ENCODE measurements at places on chromosomes 11 and 22.
A peak's percentile ranks its signal among the peaks of the same experiment; 100 is the strongest.

GRCh38 chr11:25863986-25864385 lies 467.9 kb upstream of the ANO3 start:
- no peak for DNase-seq

DNA sequence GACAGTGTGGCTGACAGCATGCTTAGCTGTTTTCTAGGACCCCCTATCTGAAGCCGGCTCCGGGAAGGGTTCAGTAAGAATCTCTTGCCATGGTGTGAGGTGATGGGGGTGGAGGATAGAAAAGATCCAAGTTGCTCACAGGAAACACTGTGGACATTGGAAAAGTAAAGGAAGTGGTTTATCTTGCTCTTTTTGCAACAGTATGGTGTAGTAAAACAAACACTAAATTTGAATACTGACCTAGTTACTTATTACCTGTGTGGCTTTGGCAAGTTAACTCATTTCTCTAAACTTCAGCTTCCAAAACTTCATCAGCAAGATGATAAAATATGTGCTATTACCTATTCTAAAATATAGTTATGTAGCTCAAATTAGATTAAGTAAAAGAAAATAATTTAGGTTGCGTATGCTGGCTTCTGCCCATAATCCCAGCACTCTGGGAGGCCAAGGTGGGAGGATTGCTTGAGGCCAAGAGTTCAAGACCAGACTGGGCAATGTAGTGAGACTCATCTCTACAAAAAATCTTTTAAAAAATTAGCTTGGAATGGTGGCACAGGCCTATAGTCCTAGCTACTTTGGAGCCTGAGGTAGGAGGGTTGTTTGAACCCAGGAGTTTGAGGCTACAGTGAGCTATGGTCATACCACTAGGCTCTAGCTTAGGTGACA lies 51.6 kb upstream of the APOA1 start:
- DNase-seq: no peak

DNA sequence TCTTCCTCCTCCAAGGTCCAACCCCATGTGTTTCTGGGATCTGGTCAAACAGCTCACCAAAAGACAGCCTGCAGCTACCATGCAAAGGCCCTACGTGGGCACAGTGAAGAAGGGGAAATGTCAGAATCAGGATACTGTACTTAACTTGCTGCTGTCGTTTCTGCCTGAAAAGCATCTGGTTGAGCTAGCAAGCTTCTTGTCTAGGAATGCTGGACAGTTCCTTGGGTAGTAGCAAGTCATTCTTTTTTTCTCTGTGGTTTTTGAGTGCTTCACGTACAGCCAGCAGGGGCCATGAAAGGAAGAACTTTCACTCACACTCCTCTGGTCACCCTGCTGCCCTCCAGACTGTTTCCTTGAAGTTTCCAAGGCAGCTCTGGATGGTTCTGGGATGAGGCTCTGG lies 24.7 kb downstream of the RCOR2 start:
- DNase-seq: no peak

DNA sequence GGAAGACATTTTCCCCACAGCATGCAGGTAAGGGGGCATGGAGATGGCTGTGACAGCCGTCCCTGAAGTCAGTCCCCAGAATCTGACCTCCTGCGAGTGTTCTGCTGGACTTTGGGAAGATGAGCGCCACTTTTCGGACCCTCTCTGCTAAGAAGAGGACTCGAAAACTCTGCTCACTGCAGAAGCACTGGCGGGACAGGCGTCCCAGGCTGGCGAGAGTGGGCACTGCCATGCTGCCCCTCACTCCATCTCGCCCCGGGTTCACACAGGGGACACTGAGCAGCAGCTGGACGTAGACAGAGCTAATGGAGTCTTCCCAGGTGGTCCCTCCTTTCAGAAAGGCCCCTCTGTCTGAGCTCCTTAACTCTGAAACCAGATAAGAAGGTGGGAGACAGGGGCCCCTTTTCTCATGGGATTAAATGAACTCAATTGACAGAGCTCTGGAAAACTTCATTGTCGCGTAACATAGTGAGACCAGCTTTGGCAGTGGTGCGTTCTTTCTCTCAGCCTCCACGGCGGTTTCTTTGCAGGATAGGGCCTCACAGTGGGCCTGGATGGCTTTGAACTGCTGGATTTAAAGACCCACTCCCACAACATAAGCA lies 4.8 kb downstream of the ADAMTS8 start:
- DNase-seq: no peak

DNA sequence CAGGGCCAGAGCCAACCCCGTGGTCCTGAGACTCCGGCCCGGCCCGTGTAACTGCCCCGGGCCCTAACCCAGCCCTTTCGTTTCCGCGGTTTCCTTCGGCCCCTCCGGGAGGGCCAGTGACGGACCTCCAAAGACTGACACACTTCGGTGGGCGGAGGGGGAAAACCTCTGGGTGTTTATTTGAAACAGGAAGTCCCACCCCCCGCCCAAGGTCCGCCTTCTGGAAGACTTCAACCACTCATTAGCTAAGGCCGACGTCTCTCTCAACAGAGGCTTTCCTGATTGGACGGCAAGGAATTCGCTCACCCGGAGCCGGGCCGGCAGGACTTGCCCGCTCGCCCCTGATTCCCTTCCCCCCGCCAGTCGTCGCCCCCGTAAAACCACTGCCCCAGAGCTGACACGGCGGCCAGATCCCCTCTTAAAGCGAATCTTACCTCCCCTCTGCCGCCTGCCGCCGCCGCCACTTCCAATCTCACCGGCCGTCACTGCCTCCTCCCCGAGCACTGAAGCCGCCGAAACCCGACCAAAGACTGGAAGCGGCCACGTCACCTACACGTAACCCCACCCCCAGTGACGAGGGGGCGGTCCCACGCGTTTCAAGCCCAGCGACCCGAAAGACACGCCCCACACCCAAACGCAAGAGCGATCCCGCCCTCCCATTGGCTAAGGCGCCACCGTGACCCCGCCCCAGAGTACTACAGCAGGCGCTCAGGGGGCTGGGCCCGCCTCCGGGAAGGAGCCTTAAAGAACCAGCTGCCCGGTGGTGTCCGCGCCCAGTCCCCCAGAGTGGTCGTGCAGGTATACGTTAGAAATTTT lies at the start of gene STX5:
TSS of gene STX5 (minus strand) at position 532 of the 816 bp plus-strand sequence. CDS start 808 bp downstream, outside the sequence.
- DNase-seq: peak; percentile 99

DNA sequence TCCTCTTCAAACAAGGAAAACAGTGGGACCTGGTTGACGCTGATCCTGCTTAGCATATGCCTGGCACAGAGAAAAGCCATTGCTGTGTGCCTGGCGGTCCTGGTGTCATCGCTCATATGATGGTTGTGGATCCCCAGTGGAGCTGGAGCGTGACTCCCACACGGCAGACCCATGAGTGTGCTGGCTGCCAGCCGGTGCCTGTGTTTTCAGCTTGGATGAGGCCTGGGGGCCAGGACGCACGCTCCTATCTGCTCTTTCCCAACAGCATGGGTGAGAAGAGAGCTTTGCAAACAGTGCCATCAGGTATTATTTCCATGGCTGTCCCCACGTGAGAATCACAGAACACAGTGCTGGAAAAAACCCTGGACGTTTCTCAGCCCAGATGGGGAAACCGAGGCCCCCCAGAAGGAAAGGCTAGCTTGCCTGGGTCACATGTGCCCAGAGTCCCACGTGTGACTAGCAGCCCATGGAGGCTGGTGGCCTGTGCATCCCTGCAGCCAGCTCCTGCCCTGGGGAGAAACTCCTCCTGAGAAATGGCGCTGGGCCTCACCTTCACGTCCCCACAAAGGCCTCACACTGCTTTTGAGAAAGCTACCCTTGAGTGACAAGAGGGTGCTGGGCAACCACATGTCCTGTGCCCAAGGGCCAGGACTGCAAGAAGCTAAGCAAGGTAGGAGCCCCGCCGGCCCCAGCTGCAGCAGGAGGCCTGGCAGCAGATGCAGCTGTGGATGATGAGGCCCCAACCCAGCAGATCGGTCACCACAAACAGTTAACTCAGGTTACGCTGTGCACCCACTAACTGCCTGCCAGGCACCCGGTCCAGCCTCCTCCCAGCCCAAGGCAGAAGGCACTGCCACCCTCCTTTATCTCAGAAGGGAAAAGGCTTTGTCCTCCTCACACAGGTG lies 4.2 kb downstream of the CDKN1C start:
- no peak for DNase-seq

- no peak for DNase-seq
These were observed 2.4 kb upstream of the FGF3 start for GRCh38 chr11:69821511-69822040.

DNA sequence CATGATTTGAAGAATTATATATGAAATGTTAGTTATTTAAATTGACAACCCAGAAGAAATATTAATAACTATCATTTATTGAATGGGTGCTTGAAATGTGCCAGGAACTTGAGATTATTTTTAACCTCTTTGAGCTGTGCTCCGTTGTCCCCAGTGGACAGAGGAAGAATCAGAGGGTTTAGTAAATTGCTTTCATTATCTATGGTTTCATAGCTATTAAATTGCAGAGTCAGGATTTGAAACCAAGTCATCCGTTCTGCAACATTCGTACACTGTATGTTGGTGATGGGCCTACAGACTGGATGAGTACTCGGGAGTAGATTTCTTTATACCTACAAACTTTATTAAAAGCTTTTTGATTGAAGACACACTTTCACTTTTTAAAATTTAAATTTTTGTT lies 4.9 kb downstream of the HSD17B12 start:
- DNase-seq: no peak

- DNase-seq: no peak
These were observed 71.1 kb upstream of the SLC5A12 start for GRCh38 chr11:26792941-26793340.

GRCh38 chr22:47919001-47919441 lies 1156.6 kb downstream of the TBC1D22A start:
- DNase-seq: no peak

DNA sequence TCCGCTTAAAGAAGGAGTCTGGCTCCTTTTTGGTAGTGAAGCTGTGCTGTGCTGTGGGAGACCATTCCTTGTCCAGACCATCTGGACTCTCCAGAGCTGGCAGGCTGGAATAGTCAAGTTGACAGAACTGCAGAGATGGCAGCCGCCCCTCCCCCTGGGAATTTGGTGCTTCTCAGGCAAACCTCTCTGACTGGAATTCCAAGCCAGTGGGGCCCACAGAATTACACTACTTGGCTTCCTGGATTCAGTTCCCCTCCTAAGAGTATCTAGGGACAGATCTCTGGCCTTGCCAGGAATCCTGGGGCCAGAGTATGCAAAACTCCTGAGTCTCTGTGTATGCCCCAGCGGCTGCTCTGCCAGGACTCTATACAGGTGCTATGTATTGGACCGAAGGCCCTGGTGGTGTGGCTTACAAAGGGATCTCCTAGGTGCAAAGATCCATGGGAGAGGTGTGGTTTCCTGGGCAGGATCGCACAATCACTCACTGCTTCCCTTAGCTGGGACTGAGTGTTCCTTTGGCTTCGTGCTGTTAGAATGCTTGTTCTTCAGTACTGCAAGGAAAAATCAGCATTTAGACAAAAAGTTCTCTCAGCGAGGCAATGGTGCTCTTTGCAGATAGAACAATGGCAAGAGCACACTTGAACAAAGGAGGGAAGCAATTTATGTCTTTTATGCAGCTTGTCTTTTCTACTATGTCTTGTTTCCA lies 86.8 kb downstream of the PRMT3 start:
- DNase-seq: no peak

DNA sequence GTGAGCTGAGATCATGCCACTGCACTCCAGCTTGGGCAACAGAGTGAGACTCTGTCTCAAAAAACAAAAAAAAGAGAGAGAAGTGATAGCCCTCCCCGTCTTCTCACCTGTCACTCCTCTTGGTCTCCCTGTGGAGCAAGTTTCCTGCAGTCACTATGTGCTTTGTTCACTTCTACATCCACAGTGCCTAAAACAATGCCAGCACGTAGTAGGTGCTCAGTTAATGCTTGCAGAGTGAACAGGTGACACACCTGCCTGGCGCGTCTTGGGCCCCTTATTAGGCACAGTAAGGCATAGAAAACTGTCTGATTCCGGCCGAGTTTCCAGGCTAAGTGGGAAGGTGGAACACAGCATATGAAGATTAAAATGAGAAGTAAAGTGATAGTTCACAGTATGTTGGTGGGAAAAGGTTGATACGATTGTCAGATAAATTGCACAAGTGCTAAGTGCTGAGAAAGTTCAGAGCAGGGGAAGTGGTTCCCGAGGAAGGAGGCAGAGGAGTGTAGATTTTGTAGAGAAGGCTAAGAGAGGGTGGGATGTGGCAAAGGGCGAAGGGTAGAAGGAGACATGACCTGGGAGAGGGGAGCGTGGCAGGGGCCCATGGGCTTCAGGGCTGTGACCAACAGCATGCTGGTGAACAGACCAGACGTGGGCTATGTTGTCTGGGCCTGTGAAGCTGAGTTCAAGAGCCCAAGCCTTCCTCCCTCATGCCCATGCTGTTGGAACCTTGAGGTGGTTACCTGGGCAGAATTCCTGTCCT lies 41.9 kb downstream of the BCR start:
- DNase-seq: no peak

GRCh38 chr11:279040-279965 lies 1.1 kb downstream of the NLRP6 start:
- no peak for DNase-seq

DNA sequence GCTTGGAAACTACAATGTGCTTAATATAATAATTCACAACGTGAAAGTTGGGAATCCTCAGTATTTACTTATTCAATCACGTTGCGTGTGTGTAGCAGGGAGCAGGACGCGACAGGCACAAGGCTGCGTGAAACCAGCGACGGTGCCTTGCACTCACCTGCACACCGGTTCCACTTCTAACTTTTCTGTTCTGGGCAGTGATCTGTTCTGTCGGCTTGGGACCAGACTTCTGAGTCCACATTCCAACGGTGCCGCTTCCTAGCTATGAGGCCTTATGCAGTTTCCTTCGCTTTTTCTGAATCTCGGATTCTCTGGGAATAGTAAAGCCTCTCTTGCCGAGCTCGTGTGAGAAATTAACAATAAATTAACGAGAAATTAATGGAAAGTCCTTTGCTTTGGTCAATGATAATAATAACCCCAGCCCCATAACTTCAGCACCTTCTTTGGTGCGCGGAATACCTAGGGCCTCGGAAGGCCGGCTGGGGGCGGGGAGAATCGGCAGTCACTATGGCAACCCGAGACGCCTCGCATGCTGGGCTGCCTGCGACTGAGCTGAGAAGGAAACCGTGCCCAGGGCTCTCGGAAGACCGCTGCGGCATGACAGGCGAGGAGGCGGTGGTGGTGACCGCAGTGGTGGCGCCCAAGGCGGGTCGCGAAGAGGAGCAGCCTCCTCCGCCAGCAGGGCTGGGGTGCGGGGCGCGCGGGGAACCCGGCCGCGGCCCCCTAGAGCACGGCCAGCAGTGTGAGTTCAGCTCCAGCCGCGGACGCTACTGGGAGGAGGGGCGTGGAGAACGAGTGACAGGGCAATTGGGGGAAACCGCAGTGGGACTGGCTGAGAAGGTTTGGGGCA lies at the start of gene C11orf97:
TSS of gene C11orf97 (plus strand) at position 530 of the 850 bp plus-strand sequence. CDS start at position 598, 68 bp downstream.
- DNase-seq: peak; percentile 36

GRCh38 chr11:103281301-103281700 lies 172.1 kb downstream of the DYNC2H1 start:
- no peak for DNase-seq

DNA sequence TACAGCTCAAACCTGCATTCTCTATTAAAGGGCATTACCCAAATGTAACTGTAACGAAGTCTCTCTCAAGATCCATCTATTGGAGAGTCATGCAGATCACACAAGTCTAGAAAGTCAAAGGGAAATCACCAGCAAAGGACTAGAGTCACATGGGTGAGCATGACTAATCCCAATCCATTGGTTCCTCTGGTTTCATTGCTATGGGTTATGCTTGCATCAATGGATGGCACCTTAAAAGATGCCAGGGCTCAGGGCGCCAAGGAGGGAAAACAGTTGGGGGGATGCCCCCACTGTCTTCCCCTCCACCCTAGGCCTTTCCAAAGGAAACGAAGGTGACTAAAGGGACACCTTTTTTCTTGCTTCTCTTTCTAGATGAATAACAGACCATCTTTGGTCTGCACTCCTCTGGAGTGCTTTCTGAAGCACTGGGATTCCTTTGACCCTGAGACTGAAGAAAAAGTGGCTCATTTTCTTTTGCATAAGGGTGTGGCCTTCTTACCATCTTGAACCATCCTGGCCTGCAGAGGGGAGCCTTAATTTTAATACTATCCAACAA lies 8.1 kb downstream of the NXPE4 start:
- DNase-seq: no peak

All from activated effector memory CD4-positive, alpha-beta T cell treated with Interleukin-2 at 50 U/mL for 16 hours (primary cell).